ENCODE measurements at places on chromosomes 1 and 21. TPM values are rescaled to one million over a fixed set of nuclear protein-coding genes. Genes with fewer than 3 reads are reported as not detected.

Gene TIPRL
- 48.5 TPM for total RNA-seq

GRCh38 chr1:36889478-36890226 is 144.7 kb downstream of the GRIK3 start:
- no peak for DNase-seq

Gene RIMS3
- total RNA-seq, result 0.84 TPM

GRCh38 chr1:233379869-233380438 is 52.4 kb downstream of the MAP3K21 start:
- no peak for DNase-seq

- DNase-seq, result no peak
Observed at GRCh38 chr1:172142324-172142723, 278.2 kb upstream of the C1orf105 start.

- no peak for DNase-seq
Observed at GRCh38 chr1:150628766-150629114, 672 bp downstream of the ENSA start.

GRCh38 chr1:244988521-244988920 is 124.2 kb upstream of the HNRNPU start:
- no peak for DNase-seq

Gene THEM5
- total RNA-seq, result not detected

DNA sequence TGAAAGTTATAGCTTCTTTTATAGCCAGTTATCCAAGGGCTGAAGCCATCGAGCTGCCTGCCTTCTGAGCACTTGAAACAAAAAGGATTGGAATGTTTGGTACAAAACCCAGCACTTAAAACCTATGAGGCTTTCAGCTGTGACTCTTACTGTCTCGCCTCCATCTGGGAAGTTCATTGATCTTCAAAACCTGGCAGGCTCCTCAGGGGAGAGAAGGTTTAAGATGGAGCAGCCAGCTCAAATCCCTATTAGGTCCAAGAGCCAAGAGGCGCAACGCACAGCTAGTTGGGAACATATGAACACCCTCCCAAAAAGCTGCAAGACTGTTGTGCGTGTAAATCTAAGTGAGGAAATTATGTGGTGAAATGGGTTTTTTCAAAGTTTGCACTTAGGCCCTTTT is 33.4 kb downstream of the BACE2 start:
- DNase-seq, result no peak

DNA sequence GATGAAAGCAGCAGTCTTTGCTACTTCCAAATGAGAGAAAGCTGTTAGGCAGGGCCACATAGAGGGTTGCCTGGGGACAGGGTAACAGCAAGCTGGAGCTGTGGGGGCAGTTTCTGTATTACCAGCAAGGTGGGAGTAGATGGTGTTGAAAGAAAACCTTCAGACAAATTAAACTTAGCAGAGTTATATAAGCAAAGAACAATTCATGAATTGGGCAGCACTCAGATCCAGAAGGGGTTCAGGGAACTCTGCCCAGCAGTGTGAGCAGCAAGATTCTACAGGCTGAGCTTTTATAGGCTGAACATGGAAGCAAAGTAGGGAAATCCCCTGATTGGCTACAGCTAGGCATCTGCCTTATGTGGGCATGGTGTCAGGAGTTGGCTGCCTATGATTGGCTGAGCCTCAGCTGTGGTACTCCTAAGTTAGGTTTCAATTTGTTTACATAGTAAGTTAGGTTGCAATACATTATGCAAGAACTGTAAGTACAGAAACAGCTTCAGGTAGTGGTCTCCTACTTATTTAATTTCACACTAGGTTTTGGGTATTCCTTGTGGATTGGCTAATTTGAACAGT is 64.1 kb upstream of the TMPRSS2 start:
- no peak for DNase-seq

Gene MYOM3
- total RNA-seq, result under 0.01 TPM

GRCh38 chr1:29655945-29656850 is 419.9 kb downstream of the PTPRU start:
- no peak for DNase-seq

- DNase-seq, result peak; percentile 97
Observed at GRCh38 chr1:53734650-53735211, 4.2 kb downstream of the GLIS1 start.

Gene TSPAN1
- not detected for total RNA-seq

DNA sequence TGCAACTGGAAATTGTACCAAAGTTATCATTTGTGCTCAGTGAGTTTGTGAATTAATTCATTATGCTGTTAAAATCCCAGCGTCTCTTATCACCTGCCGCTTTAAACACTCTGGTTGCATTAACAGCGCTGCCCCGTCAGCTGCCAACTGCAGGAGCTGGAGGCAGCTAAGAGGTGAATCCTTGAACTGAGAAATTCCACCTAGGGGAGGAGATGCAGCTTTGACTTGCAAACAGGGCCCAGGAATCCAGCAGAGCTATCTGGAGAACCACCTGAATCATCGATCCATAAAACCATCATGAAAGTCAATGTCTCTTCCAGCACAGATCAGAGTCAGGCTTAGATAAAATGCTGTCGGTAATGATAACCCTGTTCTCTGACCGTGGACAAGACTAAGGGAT is 140.7 kb upstream of the PTBP2 start:
- no peak for DNase-seq

DNA sequence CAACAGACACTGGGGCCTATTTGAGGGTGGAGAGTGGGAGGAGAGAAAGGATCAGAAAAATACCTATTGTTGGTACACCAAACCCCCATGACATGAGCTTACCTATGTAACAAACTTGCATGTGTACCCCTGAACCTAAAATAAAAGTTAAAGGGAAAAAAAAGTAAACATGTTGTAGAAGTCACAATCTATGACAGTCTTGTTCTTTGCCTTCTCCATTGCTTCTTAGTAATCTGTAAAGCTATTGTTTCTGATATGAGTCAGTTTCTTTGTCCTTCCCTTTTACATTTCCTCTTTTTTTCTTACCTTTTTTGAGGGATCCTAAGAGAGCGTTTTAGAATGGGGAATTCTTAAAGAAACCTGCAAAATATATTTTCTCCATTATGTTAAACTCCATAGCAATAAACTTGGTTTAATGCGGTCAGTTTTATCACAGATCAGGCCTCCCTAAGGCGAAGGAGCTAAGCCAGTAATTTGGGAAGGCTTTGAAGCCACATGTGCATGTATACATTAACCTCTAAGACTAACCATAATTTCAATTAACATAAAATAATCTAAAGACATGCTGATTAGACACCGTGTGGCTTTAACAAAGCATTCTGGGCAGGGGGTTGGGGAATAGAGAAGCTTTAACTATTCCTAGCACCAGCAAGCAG is 77.8 kb upstream of the C1orf105 start:
- no peak for DNase-seq

Gene FAM151A
- total RNA-seq, result not detected

DNA sequence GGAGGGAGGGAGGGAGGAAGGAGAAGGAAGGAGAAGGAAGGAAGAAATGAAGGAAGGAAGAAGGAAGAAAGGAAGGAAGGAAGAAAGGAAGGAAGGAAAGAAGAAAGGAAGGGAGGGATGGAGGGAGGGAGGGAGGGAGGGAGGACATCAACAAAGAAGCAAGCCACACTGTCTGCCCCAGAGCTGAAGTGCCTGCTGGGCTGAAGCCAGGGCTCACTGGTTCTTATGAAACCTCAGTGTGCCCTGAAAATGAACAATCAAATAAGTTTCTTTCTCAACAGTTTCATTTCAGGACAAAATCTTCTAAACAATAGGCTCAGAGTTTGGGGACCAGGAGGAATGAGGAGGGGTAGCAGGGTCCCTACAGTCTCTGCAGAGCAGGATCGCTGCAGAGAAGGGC is 21.1 kb downstream of the ARHGEF19 start:
- DNase-seq, result no peak

DNA sequence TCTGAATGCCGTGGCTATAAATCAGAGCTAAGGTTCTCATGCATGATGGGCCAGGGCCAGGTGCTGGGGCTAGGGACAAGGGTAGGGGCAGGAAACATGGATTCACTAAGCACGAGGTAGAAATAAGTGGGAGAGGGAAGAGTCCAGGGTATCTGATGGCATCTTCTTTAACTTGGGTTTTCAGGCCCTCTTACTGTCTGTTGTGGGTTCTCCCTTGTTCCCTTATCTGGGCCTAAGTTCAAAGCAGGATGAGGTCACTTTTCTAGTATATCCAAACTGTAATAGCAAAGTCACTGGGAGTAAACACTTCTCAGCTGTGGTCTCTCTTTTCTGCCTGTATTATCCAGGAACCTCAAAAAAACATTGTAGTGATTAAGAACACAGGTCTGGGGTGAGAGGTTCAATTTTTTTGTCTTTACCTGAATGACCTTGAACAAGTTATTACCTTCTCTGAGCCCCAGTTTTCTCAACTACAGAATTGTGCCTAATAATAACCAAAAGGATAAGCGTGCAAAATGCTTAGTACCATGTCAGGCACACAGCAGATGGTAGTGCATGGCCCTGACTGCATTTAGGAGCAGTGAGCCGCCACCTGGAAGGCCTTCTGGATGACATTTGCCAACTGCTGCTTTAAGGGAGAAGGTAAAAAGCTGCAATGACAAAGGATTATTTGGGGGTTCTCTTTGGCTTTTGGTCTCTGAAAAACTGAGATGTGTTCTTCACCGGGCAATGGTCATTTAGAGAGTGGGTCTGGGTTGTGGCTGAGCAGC is 53.6 kb upstream of the A3GALT2 start:
- no peak for DNase-seq

- DNase-seq, result peak; percentile 94
Observed at GRCh38 chr1:39183503-39184353, 20.8 kb upstream of the MACF1 start.

Gene PIGR
- not detected for total RNA-seq

DNA sequence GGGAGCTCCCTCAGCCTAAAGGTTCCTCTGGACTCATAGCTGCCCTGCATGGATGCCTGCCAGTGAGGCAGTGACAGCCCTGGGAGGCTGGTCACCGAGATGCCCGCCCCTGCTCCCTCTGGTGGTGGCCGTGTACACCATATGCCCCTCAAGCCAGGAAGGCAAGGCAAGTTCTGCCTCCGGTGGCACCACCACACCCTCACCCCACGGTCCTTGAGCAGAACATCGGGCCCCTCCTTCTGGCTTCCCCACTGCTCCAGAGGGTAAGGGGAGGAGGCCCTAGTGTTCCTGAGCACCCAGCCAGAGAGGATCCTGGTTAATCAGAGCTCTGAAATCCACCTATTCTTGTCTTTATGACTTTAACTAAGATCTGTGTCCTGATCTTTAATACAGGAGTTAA is 1.5 kb upstream of the S100A14 start:
- DNase-seq, result no peak

GRCh38 chr1:180381184-180381580 is 121.2 kb downstream of the ACBD6 start:
- no peak for DNase-seq

Gene IL19
- total RNA-seq, result not detected

- DNase-seq, result no peak
Observed at GRCh38 chr1:1125945-1126344, 10.1 kb upstream of the C1orf159 start.

DNA sequence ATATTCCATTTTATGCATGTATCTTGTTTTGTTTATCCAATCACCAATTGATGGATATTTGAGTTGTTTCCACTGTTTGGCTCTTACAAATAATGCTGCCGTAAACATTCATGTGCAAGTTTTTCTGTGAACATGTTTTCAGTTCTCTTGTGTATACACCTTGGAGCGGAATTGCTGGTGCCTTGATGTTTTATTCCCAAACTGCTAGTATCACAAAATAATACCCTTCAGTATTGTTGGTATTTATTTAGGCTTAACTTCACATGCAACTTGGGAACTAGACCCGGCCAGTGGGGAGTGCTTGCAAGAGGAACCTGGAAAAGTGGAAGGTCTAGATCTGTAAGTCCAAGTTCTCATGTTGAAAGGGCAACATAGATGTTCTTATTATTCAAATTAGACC is 115.9 kb downstream of the CRYAA start:
- DNase-seq, result no peak

GRCh38 chr21:29449306-29449950 is 150.7 kb downstream of the BACH1 start:
- no peak for DNase-seq

GRCh38 chr1:153246825-153247224 is 12.7 kb upstream of the LORICRIN start:
- DNase-seq, result no peak

DNA sequence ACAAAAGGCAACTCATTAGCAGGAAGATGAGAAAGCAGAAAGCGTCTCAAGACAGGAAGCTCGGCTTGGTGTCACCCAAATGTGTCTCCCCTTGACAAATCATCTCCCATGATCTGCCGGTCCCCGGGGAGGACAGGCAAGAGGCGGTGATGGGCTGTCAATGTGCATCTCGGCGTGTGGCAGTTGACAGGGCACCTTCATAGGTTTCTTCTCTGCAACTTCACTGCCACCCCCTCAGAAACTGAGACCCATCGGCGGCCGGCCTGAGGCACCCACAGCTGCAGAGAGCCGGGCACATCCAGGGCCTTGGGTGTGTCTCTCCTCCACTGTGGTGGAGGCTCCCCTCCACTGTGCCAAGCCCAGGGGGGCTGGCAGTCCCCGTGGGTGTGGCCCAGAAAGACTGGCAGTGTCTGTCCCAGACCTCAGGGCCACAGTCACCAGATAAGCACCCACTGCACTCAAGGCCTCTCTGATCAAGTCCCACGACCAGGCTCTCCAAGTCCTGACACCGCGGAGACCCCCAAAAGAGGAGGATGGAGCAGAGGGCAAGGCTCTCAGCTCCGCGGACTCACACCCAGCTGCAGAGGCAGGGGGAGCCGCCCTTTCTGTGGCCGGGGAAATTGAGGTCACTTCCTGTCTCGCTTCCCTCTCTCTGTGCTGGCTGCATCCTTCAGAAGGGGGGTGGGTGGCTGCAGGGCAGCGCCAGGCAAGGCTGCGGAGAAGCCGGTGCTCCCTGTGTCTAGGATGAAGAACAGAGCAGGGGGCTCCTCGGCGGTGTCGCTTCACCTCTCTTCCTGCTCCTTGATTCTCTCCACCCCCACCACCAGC is 39.6 kb upstream of the LBR start:
- no peak for DNase-seq

Gene FCMR
- total RNA-seq, result 1.7 TPM

DNA sequence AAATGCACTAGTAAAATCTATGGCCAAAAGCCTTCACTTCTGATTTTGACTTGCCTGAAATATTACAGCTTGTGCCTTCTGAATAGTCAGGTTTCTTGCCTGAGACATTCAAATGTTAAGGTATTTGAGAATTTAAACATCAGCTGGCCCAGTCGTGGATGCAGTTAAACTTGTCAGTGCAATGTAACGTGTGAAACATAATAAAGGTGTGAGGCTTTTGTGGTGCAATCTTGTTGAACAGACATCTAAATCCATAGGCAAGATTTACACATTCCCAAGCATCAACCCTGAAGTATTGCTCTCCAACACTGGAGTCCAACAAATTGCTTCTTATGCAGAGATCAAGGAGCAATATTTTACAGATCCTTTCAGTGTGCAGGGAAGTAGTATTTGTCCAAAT is 4.4 kb downstream of the CCN1 start:
- peak; percentile 63 for DNase-seq

- DNase-seq, result peak; percentile 67
Observed at GRCh38 chr1:232372841-232373440, 257.0 kb downstream of the SIPA1L2 start.

DNA sequence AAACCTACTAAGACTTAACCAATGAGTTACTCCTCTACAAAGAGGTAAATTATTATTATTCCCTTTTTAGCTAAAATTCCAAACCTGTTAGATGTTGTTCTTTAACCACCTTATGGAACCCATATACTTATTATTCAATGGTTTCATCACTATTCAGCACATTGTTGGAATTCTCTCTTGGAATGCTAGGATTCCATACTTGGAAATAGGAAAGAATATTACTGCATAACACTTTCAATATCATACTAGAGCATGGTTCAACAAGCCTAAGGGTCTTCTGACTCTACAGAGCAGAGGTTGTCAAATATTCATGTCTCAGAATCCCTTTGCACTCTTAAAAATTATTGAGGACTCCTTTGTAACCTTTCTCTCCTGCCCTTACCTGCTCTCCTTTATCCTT is 69.4 kb downstream of the DEGS1 start:
- DNase-seq, result no peak

- no peak for DNase-seq
Observed at GRCh38 chr21:32359719-32360260, 33.0 kb downstream of the URB1 start.

All from RPMI7951 (cell line).